BJ (cell line): ENCODE measurements at places on chromosomes 2 and 18.

DNA sequence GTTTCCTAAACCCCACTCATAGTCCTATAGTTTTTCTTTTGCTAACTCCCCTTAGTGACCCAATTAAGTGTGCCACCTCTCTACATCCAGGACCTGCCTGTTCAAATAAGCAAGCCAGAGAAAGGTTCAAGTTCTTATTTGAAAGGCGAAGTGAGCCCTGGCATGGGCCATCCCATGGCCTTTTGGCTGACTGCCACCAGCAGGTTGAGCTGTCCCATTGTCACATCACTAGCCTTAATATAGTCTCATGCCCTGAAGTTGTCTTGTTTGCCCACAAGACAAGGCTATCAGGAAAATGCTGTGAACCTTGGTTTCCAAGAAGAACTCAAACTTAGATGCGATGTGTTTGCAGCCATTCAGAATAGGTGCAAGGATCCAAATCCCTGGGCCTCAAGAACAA lies 158.8 kb downstream of the SH3RF3 start:
- no peak for DNase-seq

GRCh38 chr18:24274837-24275236 lies 122.8 kb downstream of the OSBPL1A start:
- DNase-seq, result no peak

DNA sequence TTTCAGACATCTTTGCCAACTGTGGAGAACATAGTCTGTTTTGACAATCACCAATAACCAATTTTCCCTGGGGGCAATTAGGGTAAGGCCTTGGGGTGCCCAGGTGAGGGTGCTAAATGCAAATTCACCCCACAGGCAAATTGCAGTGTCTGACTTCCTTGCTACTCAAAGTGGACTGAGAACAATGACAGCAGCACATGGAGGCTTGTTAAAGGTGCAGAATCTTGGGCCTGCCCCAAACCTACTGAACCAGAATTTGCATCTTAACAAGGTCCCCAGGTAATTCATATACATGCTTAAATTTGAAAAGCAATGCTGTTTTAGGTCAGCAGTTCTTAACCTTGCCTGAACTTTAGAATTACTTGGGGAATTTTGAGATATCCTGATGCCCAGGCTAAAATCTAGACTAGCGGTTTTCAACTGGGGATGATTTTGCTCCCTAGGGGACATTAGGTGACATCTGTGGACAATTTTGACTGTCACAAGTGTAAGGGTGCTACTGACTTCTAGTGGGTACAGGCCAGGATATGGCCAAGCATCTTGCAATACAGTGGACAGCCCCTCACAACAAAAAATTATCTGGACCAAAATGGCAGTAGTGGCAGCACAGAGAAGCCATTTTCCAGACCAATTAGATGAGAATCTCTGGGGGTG lies 80.2 kb upstream of the GCFC2 start:
- DNase-seq, result no peak

DNA sequence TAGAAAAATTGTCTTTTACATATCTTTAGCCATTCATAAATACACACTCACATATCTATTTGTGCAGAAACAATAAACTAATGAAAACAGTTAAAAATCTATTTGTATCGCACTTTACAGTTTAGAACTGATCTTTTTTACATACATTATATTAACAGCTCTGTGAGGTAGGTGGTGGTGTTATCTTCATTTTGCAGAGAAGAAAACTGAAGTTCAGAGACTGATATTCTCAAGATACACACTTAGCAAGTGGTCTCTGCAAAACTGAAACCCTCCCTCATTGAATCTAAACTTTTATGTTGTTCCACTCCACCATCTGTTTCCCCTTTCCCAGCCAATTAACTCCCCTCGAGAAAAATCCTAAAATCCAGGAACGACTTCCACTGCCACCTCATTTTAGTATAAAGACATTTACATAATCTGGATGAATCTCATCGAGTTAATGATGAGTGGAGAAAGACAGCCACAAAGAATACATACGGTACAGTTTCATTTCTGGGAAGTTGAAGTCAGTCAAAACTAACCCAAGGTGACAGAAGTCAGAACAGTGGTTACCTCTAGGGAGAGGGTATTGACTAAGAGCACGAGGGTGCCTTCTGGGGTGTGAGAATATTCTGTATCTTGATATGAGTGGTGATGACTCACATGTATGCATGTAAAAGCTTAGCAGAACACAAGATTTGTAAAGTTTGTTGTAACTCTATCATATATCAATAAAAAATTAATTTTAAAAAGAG lies 524.2 kb upstream of the TCF4 start:
- no peak for DNase-seq

GRCh38 chr2:38856165-38856564 lies 19.6 kb downstream of the DHX57 start:
- no peak for DNase-seq

DNA sequence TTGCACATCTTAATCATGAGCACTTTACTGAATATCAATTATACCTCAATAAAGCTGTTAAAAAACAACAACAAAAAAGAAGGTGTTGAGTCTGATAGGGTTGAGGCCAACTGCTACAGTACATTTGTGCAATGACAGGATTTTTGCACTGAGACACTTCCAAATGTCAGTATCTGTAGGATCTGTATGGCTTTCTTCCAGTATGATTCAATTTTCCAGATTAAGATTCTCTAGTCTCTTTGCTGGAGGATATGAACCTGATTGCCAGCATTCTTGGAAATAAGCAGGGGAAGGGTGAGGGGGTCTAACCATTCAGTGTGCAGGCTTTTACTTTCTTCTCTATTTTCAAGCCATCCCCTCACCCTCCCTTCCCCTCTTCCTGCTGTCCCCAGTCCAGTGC lies 85.1 kb downstream of the SEMA4F start:
- DNase-seq, result no peak

- DNase-seq, result peak; percentile 91
These were observed 298.2 kb downstream of the CDCA7 start for GRCh38 chr2:173652767-173653431.

DNA sequence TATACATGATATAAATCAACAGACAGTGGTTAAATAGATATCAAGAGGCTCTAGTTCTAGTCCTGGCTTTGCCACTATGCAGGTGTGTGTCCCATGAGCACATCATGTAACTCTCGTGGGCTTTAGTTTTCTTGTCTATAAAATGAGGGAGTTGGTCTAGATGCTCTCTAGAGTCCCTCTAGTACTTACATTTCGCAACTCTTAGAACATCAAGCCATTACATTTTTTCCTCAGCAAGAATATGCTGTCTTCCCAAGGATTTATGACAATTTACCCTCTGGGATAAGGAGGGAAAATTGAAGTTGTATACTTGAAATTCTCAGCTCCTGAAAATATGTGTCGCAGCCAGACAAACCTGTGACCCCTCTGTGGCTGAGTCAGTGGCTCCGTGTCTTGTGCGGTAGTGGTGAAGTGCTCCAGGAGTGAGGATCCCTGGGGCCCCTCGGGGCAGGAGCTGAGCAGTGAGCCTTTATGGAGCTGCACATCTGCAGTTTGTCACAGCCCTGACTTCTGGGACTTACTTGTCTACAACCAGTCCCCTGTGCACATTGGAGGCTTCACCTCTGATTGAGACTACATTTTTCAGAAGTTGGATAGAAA lies 6.8 kb downstream of the PKP4 start:
- no peak for DNase-seq

DNA sequence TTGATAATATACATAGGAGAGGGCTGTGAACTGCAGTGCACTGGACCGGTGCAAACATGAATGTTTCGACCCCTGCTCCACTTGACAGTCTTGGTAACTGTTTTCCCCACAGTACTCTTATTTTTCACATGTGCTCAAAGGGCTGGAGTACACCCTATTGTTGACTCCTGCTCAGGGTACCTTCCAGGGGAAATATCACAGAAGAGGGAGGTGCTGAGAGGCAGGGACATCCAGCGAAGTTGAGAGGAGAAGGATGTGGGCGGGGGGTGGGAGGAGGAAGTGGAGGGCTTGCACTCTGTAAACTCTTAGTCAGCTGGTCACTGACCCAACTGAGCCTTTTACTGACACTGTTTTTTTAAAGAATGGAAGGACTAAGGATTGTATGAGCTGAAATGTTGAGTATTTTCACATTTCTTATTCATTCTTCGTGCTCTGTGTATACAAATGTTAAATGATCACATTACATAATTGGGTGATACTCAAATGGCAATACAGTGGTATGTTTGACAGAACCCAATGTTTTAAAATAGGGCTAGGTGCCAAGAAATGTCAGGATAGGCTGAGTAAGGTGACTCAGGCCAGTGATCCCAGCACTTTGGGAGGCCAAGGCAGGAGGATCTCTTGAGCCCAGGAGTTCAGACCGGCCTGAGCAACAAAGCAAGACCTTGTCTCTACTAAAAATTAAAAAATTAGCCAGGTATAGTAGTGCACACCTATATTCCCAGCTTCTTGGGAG lies 10.0 kb downstream of the INPP4A start:
- no peak for DNase-seq

GRCh38 chr2:54771166-54771885 lies 47.9 kb downstream of the EML6 start:
- no peak for DNase-seq

DNA sequence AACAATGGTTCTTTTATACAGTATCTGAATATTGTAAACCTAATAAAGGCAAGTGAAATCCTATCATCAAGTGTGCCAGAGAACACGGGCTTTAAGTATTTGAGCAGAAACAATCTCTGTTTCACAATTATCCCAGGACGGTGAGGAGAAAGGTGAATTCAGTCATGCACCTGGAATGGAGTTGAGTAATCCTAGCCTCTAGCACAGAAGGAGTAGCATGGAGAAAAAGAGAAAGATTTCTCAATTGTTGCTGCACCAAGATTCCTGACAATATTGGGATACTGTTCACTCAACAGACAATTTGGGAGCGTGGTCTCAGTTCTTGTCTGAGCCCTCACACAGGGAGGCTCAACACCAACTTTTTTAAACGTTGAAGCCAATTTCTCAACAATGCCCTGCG lies 510.6 kb downstream of the SOX11 start:
- no peak for DNase-seq

DNA sequence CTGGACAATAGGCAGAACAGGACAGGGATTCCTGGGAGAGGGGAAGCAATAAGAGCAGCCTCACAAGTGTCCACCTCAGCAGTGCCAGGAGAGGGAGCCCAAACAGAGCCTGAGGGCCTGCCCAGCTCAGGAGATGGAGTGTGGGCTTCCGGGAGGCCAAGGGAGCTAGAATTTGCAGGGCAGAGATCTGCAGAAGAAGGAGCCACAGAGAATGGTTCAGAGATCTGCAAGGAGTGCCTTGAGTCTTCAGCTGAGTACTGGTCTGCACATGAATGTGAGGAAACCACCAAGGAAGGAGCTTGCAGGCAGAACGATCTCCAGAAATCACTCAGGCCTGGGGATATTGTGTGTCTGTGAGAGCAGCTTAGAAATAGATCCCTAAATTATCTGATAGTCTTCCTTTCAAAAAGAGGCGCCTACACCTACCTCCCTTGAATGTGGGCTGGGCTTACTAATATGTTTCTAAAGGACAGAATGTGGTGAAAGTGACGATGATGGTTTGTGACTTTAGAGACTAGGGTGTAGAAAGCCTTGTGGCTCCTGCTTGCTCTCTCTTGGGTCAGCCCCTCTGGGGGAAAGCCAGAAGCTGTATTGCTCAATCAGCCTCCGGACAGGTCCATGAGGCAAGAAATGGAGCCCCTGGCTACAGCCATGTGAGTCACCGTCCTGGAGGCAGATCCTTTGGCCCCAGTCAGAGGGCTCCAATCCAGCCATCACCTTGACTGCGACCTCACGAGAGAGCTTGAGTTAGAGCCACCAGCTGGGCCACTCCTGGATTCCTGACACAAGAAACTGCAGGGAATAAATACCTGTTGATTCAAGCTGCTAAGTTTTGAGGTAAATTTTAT lies 7.6 kb upstream of the LPIN1 start:
- peak; percentile 62 for DNase-seq

- no peak for DNase-seq
These were observed 111.7 kb downstream of the ACVR1 start for GRCh38 chr2:157764386-157764785.

GRCh38 chr2:25473758-25474340 lies 132.1 kb upstream of the DNMT3A start:
- no peak for DNase-seq

DNA sequence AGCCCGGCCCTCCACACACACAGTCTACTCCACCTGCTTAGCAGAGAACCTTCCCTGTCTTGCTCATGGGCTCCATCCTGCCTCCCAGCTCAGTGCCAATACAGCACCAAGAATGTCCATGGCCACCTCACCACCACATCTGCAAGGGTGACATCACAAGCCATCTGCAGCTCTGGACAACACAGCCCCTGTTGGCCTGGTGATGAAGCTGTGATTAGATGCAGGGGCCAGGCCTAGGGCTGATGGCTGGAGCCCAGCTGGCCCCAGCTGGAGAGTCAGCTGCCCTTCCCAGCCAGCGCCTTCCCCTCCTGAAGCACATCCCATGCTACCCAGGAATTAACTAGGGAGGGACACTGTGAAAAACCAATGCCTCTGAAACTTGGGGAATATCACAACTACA lies 91.1 kb downstream of the TTC32 start:
- no peak for DNase-seq

- DNase-seq, result no peak
These were observed 96.2 kb downstream of the MYO1B start for GRCh38 chr2:191341436-191341835.

- DNase-seq, result no peak
These were observed 1348.0 kb upstream of the PIK3C3 start for GRCh38 chr18:40606996-40607395.

GRCh38 chr2:106646605-106647004 lies 159.4 kb downstream of the CD8B2 start:
- DNase-seq, result no peak

DNA sequence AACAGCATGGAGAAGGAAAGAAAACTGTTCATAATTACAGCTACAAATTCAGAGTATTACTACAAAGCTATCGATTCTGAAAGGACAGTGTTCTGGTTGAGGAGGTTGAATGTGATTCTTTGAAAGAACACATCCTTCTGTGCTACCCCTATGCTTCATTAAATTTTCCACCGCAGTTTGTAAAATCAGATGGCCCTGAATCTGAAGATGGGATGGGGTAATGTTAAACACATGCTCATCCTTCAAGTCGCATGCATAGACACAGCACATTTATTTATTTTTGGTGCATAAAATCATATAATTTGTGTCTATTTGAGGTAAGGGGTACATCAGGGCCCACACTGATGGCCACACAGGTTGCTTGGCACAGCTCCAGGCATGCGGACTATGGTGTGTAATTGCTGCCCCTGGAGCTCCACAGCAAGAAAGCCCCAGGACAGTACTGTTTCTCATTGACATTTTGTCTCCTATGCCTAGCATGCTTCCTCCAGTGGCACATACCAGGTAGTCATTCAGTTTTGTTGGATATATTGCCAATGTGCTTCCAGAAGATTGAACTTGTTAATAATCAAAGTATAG lies 238.8 kb upstream of the TANK start:
- DNase-seq, result no peak

- DNase-seq, result no peak
These were observed 3.4 kb downstream of the NGEF start for GRCh38 chr2:233009661-233010060.

DNA sequence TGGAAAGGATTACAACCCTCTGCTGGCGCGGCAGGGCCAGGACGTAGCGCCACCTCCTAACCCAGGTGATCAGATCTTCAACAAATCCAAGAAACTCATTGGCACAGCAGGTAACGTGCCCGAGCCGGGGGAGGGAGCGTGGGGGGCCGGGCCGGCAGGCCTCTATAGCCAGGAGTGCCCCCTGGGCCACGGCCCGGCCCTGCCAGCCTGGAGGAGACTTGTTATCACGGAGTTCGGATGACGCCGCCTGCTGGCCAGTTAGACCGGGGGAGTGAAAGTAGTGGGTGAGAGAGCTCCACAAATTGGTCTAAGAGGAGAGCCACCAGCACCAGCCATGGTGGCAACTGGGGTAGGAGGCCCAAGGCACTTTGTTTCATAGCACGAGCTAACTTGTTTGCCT lies 8.6 kb upstream of the TMEM214 start:
- DNase-seq, result no peak

GRCh38 chr18:25010623-25011374 lies 341.2 kb downstream of the ZNF521 start:
- DNase-seq, result no peak
